ENCODE measurements at places on chromosomes 2 and 18.
A peak's percentile ranks its signal among the peaks of the same experiment; 100 is the strongest.

- DNase-seq, result no peak
Measured at GRCh38 chr2:33419581-33420200, 56.8 kb upstream of the RASGRP3 start.

DNA sequence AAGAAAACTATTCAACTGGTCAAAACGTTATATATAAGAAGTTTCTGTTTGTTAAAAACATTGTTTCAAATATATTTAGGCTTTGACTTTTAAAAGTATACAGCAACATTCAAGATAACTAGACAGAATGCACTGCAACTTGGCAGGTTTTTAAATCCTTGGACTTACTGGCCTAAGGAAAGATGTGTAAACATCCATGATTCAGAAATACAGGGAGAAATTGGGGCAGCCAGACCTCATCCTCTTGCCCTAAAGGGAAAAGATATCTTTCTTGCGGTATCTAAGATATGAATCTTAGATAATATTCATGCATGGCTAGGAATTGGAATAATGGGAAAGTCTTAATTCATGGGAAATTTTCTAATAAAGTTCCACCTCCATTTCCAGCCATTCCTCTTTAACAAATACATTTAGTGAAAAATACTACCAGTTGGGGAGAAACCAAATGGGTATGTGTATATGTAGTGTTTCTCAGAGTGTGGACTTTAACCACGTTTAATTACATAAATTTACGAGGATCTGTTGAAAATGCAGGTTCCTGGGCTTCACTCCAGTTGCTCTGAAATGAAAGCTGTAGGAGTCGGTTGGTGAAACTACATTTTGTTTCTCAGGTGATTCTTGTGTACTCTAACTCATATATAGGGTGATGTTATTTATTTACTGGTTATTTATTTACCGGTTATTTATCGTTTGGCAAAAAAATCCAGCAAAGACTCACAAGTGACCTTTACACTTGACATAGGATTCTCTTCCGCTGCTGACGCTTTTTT lies 587 bp upstream of the TANK start:
- DNase-seq, result no peak

GRCh38 chr18:10488017-10488416 lies 33.6 kb downstream of the APCDD1 start:
- no peak for DNase-seq

GRCh38 chr18:44246001-44246400 lies 434.7 kb upstream of the SETBP1 start:
- no peak for DNase-seq

- DNase-seq, result peak; percentile 33
Measured at GRCh38 chr18:39406941-39407340, 1841.3 kb upstream of the CELF4 start.

GRCh38 chr2:45857867-45858520 lies 206.5 kb downstream of the PRKCE start:
- no peak for DNase-seq

DNA sequence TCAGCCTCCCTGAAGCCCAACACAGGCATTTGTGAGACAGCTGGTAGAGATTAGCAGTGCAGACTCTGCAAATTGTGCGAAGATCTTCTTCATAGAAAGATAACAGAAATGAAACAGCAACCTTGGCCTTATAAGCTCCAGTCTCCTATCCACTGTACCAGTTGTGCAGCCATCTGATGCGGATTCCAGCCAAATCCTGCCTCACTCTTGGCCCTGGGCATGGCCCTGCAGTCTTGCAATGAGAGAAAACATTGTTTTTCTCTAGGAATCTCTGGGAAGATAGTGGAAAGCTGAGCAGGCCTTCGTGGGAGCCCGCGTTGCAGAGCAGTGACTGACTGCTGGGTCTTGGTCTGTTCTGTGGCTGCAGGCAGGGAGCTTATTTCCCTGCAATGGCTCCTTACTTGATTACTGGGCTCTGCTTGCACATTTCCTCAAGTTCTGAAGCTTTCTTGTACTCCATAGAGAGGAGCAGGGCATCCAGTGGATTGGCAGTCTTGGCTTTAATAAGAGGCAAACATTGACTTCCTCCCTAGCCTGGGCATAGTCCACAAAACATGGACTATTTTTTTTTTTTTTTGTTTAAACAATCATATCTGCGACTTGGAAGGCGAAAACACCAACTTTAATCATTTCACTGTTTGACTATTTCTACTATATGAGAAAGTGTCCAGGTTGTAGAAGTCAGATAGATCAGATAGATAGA lies 193.0 kb downstream of the ACTR3 start:
- no peak for DNase-seq

DNA sequence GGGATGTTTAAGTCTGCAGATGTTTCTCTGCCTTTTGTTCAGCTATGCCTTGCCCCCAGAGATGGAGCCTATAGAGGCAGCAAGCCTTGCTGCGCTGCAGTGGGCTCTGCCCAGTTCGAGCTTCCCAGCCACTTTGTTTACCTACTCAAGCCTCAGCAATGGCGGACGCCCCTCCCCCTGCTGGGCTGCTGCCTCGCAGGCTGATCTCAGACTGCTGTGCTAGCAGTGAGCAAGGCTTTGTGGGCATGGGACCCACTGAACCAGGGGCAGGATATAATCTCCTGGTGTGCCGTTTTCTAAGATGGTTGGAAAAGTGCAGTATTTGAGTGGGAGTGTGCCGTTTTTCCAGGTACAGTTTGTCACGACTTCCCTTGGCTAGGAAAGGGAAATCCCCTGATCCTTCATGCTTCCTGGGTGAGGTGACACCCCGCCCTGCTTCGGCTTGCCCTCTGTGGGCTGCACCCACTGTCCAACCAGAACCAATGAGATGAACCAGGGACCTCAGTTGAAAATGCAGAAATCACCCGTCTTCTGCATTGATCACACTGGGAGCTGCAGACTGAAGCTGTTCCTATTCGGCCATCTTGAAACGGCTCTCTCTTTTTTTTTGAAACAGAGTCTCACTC lies 27.6 kb upstream of the ADAM23 start:
- DNase-seq, result no peak

DNA sequence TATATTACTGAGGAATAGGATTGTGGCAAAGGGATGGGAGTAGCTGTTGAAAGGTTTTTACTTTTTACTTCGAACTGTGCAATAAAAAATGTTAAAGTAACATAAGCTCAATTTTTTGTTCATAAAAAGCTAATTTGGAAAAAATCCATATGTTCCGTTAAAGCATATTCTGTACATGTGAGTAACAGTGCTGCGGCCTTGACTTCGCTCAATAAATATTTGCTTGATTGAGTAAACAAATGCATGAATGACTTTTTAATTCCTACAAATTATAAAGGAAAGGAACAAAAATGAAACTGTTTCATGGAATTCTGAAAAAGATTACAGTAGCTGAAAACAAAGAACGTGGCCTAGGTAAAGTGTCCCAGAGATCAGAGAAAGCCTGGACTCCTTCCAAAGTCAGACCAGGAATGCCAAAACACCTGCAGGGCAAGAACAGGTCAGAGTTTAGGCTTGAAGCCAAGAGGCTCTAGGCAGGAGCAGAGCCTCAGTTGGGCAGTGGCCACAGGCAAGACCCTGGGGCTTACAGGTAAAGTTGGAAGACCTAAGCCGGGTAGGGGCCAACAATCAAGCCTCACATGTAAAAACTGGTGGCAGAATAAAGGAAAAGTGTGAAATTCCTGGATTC lies 44.3 kb upstream of the FIGN start:
- DNase-seq, result no peak

- peak; percentile 41 for DNase-seq
Measured at GRCh38 chr2:96413323-96413722, 77.8 kb downstream of the NCAPH start.

GRCh38 chr2:19357402-19358241 lies 801 bp downstream of the OSR1 start:
- DNase-seq, result no peak

DNA sequence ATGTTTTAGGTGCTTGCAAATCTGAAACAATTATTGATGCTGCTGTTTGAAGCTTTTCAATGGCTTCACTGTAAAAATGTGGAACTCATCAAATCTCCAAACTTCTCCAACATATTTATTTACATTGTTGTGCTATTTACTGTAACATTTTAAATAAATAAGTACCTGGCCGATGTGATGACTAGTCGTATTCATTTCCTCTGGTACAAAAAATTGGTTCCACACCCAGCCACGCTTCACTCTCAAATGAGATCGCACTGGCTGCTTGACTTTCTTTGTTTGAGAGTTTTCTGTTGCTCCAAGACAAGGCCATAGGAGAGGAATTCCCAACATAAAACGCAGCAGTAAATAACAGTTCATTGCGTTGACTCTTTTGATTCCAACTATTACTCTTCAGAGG lies 32.0 kb downstream of the CDH19 start:
- DNase-seq, result no peak

DNA sequence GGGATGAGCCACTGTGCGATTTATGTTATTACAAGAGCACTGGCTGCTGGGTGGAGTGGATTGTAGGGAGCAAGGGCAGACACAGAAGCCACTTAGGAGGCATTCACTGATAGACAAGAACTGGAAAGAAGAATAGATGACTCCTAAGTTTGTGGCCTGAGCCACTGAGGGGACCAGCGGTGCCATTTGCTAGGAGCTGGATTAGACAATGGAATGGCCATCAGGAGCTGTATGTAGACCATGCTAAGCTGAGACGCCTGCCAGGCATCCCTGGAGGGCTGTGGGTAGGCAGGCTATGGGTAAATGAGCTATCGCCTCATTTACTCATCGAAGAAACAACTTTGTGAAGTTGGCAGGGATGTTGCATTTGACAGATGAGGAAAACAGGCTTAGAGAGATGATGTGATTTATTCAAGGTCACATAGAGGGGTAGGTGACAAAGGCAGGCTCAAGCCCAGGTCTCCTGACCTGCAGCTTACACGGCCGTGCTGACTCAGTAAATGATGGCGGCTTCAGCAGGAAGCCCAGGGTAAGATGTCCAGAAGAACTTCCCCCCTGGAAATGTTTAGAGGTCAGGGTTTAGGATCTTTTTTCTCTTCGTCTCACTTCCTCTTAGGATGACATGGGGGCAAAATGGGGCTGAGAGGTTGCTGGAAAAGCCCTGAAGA lies 2.8 kb downstream of the MFSD2B start:
- DNase-seq, result no peak

- DNase-seq, result peak; percentile 31
Measured at GRCh38 chr2:168848225-168848624, 42.0 kb downstream of the SPC25 start.

- DNase-seq, result no peak
Measured at GRCh38 chr2:154686162-154686561, 12.3 kb upstream of the KCNJ3 start.

GRCh38 chr2:218570850-218571249 lies 2.2 kb downstream of the CNOT9 start:
- DNase-seq, result no peak

Data from DMS153 (cell line).